ENCODE measurements at places on chromosomes 1 and 21.
A peak's percentile ranks its signal among the peaks of the same experiment; 100 is the strongest.

DNA sequence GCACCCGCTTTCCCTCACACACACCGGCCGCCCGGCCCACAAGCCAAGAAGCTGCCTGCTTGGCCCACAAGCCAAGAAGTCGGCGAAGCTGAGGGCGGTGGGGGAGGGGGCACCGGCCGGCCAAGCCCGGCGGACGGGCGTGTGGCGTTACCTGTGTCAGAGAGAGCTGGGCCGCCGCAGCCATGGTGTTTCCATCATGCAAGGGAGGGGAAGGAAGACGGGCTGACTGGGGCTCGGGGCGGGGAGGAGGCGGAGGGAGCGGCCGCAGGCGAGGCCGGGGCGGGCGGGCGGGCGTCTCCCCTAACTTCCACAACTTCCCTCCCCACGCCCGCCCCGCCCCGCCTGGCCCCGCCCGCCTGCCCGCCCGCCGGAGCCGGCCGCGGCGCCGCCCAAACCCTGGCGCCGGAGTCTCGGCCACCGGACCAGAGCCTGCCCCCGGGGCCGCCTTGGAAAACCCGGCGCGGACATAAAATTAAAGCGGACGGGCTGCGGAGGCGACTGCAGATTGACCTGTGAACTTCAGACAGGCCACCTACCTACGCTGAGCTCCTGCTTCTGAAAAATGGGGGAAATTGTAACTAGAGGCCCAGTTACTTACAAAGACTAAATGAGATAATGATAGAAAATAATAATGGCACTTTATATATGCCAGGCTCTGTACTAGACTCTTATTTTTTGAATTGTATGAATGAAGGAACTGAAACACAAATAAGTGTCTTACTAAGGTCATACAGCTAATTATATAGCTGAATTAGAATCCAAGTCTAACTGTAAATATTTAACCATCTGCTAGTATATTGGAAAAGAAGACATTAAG, at the start of gene EPS15:
Gene EPS15, minus strand, starts transcription at position 219 of the 817 bp plus-strand sequence. Its CDS starts 35 bp downstream, at position 184.
- DNase-seq = peak; percentile 81

DNA sequence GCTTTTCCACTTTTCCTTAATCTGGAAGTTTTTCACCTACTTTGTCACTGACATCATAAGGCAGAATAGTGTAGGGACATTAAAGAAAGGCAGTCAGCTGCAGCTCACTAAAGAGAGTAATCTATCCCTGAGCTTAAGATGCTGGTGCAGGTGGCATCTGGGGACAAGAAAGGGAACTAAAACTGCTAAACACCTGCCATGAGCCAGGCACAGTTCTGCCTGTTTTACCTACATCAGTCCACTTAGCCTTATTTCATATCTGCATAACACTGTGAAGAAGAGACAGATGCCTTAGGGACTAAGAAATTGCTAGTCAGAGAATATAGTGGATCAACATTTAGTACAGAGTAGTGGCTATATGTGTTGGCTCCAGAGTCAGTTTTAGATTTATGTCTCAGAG, 88.1 kb downstream of the GPATCH2 start:
- no peak for DNase-seq

DNA sequence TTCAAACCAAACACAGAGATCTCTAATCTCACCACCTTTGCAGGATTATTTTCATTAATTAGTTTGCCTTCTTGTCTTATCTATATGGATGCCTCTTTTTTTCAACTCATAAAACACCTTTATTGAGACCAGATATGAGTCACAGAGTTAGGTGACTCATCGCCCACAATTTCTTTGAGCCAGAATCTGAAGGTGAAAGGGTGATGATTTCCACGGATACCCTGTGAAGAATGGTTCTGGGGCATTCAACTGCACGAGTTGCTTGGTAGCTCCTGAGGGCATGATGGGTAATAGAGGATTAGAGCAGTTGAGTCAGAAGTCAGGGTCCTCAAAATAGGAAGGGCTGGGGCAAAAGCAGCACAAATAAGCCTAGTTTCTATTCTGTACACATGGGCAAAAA, 128.2 kb downstream of the TBX19 start:
- no peak for DNase-seq

DNA sequence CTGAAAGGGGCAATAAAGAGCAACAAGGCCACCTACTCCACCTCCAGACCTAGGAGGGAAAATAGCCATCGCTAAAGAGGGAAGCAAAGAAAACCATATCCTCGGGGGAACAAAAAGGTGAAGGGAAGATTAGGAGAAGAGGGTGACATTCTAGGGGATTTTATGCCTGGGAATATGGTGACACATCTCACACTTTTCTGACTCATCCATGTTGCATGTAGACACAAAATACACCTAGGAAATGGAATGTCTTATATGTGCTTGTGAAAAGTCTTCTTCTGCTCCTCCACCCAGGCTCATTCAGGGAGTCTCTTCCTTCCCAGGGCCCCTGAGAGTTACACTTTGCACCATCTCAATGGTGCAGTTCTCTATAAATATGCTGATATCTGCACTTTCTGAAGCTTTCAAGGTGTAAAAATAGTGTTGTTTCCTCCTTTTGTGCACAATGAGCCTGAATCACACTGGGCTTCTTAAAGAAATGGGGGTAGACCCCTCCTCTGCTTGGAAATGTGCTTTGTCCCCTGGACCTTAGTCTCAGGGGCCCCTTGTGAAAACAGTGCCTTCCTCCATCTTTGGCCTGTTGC, 195.9 kb downstream of the CYYR1 start:
- no peak for DNase-seq

GRCh38 chr1:17926906-17927305, 171.8 kb downstream of the ACTL8 start:
- no peak for DNase-seq

DNA sequence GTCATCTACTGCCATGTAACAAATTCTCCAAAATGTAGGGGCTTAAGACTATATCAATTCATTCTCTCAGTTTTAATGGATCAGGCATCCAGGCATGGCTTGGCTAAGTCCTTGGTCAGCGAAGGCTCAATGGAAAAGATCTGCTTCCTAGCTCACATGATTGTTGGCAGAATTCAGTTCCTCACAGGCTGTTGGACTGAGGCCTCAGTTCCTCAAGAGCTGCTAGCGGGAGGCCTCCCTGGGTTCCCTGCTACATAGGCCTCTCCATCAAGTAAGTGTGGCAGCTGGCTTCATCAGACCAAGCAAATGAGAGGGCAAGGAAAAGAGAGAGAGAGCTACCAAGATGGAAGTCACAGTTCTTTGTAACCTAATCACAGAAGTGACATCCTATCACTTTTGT, 19.6 kb upstream of the EYA3 start:
- DNase-seq = no peak

DNA sequence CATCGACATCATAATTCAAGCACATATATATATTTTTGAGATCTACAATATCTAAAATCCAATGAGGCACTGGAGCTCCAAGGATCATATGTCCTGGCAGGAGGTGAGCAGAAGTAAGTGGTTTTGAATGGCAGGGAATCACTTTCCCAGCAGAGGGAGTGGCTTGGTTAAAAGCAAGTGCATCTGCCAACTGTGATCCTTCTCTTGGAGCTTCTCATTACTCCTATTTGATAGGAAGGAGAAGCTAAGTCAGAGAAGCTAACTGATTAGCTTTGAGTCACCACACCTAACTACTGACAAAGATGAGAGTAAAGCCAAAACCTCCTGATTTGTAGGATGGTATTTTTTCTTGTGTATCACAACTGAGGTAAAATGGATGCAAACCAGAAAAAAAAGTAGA, 55.0 kb downstream of the ALG14 start:
- no peak for DNase-seq

DNA sequence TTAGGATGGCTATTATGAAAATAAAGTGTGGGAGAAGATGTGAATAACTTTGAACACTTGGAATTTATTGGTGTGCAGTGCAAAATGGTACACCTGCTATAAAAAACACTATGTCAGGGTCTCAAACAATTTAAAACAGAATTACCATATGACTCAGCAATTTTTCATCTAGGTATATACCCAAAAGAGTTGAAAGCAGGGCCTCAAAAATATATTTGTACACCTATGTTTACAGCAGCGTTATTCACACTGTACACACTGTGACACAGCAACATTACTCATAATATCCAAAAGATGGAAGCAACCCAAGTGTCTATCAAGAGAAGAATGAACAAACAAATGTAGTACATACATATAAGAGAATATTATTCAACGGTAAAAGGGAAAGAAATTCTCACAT, 75.8 kb downstream of the SPATA6 start:
- DNase-seq = no peak

GRCh38 chr1:245467804-245468203, 313.0 kb downstream of the KIF26B start:
- no peak for DNase-seq

DNA sequence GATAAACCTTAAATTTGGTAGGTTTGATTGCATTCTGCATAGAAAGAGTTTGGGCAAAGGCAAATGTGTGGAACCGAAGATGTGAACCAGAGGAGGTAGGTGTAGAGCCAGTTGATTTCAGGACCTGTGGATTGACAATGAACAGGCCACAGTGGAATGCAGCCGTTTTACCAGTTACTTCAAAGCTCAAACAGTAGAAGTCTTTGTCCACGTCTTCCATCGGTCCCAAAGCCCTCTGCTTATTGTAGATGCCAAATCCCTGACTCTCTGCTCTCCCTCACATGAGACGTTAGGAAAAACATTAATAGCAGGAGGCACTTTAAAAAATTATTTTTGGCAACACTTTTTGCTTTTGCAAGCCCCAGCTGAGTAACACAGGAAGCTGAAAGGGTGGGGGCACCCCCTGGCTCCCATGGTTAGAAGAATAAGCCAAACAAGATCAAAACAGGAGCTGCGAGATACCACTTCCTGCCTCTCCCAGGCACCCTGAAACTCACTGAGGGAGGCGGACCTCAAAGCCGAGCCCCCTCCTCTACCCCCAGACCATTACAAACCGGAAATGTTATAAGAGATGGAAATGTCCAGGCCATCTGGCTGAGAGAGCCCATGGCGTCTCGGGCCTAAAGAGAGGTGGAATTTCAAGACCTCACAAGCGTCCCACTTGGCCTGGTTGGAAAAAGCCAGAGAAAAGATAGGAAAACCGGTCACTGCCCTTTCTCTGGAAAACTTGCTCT, 13.5 kb downstream of the TRAF3IP3 start:
- peak; percentile 62 for DNase-seq

DNA sequence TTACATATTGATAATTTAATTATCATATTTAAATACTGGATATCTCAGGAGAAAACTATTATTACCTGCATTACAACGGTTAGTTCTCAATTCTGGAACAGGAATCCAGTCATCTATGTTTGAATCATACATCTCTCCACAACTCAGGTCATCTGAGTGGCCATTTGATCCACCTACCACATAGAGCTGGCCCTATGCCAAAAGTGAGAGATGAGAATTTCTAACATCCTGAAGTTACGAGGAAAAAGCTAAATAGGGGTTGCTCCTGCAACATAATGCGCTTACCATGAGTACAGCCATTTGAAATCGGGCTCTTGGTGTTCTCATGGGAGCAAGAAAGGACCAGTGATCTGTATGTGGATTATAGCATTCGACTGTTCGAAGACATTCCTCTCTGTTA, 16.9 kb downstream of the IVNS1ABP start:
- no peak for DNase-seq

- no peak for DNase-seq
Measured at GRCh38 chr1:247400685-247401084, 15.3 kb upstream of the NLRP3 start.

GRCh38 chr1:40976952-40977690, 2.4 kb upstream of the CTPS1 start:
- DNase-seq = no peak

GRCh38 chr1:21530368-21531016, 21.3 kb downstream of the ALPL start:
- DNase-seq = no peak

DNA sequence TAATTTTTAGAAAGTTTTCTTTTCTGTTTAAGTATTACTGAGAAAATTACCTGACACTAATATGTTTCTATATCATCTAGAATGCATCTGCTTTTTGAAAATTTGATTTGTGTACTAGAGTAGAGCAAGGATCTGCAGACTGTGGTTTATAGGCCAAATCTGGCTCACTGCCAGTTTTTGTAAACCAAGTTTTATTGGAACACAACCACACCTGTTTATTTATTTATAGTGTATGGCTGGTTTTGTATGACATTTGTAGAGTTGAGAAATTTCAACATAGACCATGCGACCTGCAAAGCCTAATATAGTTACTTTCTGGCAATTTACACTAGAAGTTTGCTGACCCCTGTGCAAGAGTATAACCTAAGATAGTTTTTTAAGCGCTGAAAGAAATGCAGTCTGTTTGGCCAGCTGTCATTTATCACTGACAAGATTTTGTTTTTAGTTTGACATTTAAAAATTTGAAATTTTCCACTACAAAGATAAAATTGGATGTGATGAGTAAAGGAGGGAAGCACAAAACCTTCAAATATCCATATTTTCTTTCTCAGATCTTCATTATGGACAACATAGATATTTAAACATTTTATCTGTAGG, 36.1 kb upstream of the CACYBP start:
- no peak for DNase-seq

DNA sequence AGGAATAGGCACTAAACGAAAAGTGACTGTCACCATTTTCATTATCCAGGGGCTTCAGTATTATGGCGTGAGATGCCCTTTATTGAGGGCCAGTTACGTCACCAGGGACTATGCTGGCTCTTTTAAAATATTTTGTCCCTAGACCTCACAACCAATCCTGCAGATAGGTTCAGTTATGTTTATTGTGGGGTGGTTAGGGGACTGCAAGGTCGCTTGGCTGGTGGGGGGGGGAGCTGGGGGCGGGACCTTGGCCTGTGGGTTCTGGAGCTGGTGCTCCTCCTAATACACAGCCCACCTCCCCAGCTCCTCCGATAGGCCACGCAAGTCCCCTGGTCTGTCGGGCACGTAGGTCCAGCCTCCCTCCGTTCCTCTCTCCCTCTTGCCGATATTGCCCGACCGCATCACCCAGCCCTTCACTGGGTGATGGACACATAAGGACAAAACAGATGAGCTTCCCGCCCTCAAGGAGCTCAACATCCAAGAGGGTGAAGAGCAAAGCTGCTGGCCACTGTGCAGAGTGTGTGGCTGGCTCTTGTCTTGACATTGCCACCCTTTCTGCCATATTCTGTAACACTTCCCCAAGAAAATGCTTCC, 271.8 kb downstream of the MATN1 start:
- no peak for DNase-seq

- no peak for DNase-seq
Measured at GRCh38 chr1:240878631-240879030, 266.7 kb upstream of the GREM2 start.

DNA sequence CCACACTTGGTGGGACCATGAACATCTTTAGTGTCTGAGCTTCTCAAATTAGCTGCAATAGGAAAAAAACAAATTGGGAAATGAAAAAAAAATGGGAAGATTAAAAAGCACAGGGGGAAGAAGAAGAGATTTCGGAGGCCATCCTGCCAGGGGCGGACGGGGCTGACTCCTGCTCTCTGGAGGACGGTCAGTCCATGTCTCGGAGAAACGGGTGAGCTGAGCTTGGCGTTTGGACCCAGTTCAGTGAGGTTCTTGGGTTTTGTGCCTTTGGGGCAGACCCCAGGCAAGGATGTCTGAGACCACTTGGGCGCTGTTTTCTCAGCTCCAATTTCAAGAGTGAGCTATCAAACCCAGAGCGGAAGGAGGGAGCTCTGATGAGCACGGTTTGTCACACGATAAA, 123.9 kb downstream of the PRDM2 start:
- no peak for DNase-seq
